ENCODE measurements at places on chromosomes 6 and 20. TPM values are rescaled to one million over a fixed set of nuclear protein-coding genes. Genes with fewer than 3 reads are reported as not detected.

GRCh38 chr6:124963831-124964763, 1.9 kb downstream of the RNF217 start:
- DNase-seq: peak; percentile 68

Gene ZNF217
- total RNA-seq: 7.4 TPM

DNA sequence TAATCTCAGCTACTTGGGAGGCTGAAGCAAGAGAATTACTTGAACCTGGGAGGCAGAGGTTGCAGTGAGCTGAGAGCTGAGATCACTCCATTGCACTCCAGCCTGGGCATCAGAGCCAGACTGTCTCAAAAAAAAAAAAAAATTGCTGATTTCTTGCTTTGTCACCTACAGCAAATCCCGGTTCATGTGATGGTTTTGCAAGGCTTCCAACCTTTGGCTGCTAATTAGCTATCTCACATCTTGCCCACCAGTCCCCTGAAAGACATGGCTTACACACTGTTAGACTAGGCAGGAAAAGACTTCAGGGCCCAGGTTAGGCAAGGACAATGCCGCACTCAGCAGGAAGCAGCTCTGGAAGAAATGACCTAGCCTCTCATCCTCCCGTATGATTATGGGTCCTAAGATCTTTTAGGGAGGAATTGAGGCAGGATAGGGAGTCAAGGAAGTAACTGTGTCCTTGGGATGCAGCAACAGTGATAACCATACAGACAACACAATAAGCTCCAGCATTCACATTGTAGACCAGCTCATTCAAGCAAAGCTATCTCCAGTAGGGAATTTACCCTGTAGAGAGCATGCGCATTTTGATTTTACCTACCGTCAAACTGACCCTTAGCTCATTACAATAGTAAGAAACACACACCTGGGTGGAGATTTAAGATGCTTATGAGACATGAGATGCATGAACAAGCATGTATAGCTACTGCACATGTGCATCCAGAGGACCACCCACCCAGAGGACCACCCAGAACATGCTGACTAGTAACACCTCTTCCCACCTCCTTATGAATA, 40.5 kb upstream of the POU5F1 start:
- DNase-seq: no peak

- DNase-seq: no peak
Measured at GRCh38 chr6:33505548-33506370, 51.4 kb downstream of the ZBTB9 start.

Gene HS3ST5
- not detected for total RNA-seq

DNA sequence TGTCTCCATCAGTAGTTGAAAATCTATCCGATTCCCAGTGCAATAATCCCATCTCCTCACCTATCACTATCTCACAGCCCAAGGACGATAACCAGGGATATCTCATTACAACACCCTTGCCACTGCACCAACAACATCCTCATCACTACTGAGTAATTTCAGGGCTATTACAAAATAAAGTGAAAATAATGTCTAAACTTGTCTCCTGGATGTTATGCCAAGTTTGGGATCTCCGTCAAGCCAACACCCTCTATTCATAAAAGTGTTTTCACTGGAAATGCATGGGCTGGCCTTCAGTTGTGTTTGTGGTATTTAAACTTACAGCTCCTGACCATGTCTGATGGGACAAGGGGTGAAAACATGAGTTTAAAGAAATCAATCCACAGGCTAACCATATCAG, 42.0 kb upstream of the STMND1 start:
- no peak for DNase-seq

DNA sequence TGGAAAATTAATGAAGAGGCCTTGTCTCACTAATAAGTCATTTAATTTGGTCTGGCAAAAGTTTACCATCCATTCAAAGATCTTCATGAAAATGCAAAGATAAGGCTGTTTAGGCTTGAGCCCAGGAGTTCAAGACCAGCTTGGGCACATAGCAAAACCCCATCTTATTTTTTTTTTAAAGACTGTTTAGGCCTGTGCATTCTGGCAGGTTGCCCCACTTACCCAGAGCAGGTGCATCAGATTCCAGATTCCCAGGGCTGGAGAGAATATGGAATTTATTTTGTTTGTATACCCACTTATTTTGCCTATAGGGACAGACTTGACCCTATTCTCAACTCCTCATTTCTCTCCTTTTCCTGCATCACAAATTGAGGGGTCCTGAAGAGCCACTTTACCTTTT, 5.7 kb downstream of the FOXO3 start:
- DNase-seq: no peak

DNA sequence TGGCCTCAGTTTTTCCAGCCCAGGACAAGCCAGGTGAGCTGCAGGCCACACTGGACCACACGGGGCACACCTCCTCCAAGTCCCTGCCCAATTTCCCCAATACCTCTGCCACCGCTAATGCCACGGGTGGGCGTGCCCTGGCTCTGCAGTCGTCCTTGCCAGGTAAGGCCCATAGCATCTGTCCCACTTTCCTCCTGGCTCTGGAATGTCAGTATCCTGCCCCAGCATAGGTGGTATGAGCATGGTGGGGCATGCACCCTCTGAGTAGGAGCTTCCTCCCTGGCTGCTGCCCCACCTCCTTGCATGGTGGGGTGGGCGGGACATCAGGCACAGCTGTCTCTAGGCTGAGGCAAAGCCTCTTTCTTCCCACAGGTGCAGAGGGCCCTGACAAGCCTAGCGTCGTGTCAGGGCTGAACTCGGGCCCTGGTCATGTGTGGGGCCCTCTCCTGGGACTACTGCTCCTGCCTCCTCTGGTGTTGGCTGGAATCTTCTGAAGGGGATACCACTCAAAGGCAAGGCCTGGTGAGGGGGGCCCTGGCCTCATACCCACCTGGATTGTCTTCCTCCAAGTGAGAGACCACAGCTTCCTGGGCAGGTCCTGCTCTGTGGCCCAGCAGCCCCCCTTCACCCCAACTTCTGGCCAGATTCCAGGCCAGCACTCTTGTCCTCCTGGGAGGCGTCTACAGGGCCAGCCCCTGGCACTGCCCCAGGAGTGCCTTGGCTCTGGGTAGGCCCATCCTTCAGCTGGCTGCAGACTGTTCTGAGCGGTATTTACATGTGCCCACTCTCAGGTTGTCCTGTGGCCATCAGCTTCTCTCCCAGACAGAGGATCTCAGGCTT, 9.1 kb downstream of the PI16 start:
- DNase-seq: no peak

Gene BPIFB1
- total RNA-seq: not detected

Gene FAM83C
- total RNA-seq: not detected

DNA sequence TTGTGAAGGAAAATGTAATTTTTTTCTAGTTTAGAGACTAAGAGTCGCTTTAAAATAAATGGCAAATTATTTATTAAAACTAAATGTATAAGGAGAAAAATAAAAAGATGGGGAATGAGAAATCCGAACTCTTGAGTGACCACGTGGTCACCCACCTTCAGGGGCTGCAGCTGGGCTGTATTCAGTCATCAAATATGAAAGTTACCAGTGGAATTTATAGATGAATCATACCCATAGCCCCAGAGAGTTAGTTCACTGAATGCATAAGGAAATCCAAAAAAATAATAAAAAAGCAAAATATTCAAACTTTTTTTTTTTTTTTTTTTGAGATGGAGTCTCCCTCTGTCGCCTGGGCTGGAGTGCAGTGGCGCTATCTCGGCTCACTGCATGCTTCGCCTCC, 947.7 kb upstream of the ADGRB3 start:
- DNase-seq: no peak

DNA sequence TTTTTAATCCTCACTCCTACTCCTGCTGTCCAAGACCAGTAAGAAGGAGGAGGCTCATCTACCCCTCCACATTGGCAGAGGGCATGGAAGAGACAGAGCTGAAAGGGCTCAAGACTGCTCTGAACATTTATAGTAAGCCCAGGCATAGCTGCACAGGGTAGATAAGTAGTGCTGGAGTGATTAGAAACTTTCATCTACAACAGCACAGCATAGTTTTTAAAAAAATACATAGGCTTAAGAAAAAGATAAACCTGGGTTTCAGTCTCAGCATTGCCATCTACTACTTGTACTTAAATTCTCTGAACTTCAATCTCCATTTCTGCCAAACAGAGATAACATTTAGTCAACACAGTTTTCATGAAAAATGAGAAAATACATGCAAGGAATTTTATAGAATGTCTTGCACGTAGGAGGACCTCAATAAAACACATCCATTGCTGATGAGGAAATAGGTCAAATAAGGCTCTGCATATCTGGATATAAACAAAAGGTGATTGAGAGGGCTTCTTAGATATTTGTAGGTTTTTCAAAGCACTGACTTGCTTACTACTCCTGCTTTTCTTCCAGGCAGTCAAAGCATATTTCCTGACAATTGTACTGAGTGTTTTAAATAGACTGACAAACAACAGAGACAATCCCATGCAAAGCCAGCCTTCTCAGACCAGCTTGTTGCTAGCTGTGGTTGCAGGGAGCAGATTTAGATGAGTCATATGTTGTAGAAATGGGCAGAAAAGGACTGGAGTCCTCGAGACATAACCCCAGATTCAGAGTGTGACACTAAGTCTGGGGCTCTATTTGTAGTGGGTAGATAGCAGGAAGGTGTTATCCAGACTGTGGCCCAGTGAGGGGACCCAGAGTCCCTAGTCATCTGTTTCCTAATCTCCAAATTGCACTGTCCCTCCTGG, 107.4 kb upstream of the TAB2 start:
- no peak for DNase-seq
